ENCODE measurements at places on chromosomes 7 and 10.

- no peak for DNase-seq
Observed at GRCh38 chr10:3542185-3542611, 242.8 kb downstream of the KLF6 start.

DNA sequence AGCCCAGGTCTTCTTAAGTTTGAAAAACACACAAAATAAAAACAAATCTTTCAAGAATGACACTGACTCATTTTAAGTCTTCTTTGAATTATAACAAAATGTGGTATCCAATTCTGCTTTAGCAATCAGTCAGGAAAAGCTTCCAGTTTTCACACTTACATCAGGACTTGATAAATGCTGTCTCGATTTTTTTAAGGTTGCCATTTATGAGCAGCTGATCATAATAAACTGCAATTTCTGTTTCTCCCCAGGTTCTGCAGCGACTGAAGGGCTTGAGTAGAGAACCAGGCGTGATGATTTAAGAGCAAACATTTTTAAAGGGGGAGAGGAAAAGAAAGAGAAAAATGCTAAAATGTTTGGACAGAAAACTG lies 71.1 kb downstream of the FAM107B start:
- DNase-seq, result no peak

DNA sequence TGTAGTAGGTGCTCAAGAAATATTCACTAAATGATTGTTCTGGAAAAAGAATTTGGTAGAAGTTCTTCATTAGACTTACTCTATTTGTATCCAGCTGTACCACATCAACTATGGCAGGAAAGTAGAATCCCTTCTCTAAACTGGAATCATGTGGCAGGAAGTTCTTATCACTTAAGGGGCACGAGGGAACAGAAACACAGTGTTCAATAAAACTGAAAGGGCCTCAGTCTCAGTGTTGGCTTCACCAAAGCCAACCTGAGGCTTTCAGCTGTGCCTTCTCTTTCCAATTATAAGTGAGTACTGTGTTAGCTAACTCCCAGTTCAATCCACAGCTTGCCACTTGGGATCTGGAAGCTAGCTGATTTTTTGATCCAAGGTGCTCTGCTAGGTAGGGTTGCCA lies 257.6 kb upstream of the LRGUK start:
- DNase-seq, result no peak

GRCh38 chr10:37860494-37861190 lies 3.2 kb upstream of the ZNF248 start:
- peak; percentile 13 for DNase-seq

- peak; percentile 58 for DNase-seq
Observed at GRCh38 chr7:5424749-5425506, 1.3 kb upstream of the TNRC18 start.

GRCh38 chr10:69797959-69798358 lies 3.7 kb upstream of the COL13A1 start:
- no peak for DNase-seq

DNA sequence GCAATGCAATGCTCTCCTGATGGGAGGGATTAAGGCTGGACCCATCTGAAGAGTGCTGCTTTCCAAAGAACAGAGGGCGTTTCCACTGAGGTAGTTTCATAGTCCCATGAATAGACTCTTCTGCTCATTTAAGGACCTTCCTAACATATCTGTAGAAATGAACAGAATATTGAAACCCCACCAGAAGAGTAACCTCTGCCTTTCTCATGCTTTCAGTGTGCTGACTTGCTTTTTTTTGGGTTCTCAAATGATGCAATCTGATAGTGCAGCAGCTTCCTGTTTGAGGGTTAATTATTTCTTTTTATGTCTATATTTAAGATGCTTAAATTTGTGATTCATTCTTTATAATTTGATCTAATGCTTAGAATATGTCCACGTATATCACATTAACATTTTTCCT lies 82.2 kb downstream of the GATA3 start:
- DNase-seq, result no peak

DNA sequence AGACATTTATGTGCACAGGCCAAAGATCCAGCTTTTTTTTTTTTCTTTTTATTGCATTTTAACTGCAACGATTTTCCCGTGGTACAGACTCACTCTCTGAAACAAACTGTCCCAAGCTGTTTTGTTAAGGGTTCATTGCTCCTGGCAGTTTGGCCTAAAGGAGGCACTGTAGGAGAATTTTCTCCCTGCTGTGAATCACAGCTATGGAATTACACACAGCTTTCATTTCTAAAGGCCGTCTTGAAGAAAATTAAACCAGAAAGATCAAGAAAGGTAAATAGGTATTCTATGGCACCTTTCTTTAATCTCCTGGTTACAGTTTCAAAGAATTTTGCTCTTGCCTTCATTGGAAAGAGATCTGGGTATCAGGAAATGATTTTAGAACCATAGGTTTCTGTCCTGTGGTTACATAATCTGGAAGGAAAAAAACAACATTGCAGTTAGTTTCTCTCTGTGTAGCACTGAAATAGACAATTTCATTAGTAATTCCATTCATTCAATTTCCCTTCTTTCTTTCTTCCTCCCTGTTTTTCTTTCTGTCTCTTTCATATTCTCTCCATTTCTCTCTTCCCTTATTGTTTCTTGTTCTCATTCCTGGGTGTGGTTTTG lies 51.2 kb downstream of the PDK4 start:
- peak; percentile 64 for DNase-seq

DNA sequence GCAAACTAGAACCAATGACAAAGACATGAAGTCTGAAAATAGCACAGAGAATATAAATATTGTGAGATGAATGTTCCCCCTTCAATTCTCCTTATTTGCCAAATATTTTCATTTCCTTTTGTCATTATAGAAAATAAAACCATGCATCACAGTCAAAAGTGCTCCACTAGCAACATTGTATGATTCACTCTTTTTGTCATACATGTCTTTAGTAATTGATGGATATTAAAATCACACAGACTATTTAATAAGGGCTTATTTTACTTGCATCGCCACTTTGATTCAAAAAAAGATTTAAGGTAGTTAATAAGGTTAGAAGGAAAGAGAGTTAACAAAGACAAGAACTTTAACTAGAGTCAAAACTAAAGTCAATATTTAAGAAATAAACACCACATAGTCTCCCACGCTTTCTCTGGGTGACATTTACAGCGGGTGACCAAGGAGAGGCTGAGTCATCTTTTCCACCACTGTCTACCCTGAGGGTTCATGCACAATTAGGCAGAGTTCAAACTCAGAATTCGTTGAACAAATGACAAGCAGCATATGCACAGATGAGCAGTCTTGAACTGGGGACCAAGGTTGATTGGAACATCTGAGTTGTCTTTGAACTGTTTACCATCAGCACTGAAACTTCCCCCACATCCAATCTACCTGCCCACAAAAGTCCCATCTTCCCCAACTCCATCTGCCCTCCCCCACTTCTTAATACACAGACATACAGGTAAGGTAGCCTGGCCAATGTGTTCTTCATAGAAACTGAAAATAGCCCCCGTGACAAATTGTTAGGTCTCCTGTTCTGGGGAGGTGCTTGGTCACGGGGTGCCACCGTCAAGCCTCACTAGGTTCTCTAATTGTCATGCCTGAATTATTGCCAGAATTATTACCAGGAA lies 42.5 kb downstream of the C7orf25 start:
- DNase-seq, result peak; percentile 35

- no peak for DNase-seq
Observed at GRCh38 chr10:119347181-119347974, 140.0 kb downstream of the GRK5 start.

DNA sequence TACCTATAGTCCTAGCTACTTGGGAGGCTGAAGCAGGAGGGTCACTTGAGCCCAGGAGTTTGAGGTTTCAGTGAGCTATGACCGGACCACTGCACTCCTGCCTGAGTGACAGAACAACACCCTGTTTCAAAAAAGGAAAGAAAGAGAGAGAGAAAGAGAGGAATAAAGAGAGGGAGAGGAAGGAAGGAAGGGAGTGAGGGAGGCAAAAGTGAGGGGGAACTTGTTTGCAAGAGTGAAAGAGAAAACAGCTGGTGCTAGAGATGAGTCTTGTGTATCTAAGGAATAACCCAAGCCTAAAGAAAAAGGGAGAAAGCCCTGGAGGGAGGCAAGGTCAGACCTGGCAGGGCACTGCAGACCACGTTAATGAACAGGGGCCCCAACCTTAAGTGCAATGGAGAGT lies 4.8 kb upstream of the NT5C2 start:
- peak; percentile 70 for DNase-seq

DNA sequence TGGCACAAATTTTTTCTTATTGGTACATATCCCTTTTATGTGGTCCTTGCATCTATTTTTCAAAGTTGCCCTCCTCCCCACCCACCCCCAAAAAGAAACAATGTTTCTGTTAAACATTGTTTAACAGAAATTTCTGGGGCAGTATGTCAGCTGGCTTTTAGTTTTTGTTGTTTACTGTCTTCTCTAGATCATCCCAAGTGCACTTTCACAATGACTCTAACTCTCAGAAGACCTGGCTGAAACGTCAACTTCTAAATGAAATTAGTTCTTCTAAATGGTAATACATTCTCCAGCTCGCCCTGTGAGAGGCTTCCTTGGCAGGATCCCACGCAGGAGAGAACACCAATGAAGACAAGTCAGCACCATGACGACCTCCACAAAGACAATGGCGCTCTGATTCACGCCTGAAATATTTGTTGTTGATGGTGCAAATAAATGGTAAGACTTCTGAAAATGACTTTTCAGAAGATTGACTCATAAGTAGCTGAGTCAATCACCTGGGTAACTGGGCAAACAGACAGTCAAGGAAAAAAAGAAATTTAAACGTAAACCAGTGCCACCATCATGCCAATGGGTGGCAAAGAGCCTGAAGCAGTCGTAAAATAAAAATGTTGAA lies 293.7 kb downstream of the FZD1 start:
- DNase-seq, result no peak

DNA sequence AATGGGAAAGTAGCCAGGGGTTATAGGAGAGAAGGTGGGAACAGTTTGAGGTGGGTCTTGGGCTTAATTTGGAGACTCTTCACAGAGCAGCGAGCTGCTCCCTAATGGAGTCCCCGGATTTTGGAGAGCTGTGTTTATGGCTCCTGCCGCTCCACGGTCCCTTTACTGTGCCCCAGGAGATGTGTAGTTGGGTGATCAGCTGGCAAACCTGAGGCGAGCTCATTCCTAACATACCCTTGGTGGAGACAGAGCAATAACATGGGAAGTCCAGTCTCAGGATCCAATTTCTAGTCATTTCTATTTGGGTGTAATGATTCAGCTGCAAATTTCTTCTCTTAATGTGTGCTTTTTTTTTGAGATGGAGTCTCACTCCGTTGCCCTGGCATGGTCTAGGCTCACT lies 1.5 kb downstream of the GARIN1A start:
- DNase-seq, result no peak
